Activated CD4-positive, alpha-beta T cell treated with anti-CD3 and anti-CD28 coated beads for 48 hours (primary cell): ENCODE measurements at places on chromosomes 5 and 9.

GRCh38 chr9:30773427-30773826 is 1611.0 kb upstream of the ACO1 start:
- no peak for DNase-seq

- DNase-seq, result no peak
These were observed 18.0 kb downstream of the AQP3 start for GRCh38 chr9:33429256-33429985.

GRCh38 chr5:139863361-139863760 is 67.8 kb downstream of the PSD2 start:
- no peak for DNase-seq

DNA sequence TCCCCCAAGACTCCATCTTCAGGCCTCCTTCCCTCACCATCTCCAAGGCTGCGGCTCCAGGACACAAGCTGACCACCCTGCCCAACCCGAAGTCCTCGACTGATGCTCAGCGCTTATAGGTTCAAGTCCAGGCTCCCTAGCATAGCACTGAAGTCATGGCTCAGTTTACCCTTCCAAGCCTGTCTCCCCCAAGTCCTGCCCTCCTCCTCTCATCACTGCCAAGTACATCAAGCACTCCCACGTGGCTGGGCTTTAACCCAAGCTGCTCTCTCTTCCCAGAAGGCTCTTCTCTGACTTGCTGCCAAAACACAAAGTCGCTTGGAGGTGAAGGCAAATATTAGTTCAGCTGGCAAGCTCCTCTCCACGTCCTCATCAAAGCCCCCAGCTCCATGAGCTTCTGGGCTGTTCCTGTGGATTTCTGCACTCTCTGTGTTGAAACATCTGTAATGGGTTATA is 22.1 kb upstream of the MARCHF6 start:
- DNase-seq, result no peak

DNA sequence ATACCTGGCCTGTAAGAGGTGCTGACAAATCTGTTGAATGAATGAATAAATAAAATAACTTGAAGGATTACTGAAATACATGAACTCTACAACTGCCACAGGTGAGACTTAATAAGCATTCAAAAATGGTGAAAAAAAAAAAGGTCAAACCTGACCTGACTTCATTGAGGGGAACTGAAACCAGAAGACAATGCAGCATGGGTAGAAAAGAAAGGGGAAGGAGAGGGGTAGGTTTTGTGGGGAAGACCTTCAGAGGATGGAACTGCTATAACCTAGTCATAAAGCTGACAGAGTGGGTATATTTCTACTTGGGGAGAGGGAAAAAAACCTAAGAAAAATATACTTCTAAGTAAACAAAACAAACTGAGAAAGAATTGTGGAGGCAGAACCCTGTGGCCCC is 56.6 kb downstream of the RASEF start:
- DNase-seq, result no peak

- no peak for DNase-seq
These were observed 13.6 kb upstream of the VDAC1 start for GRCh38 chr5:134018154-134018985.

DNA sequence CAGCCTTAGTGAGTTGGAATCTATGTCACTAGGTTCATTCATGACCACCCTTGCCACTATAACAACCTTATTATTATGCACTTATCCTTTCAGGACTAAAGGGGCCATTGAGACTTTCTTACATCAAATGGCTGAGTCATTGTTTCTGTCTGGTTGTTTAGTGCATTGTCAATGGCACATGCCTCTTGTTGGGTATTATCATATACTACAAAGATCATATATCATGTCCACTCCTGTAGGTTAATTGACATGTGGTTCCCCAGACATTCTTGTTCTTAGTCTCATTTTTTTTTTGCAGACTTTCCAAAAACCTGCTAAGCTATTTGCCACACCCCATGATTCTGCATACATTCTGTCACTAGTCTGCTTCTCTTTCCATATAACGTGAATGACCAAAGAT is 66.7 kb upstream of the PRDM9 start:
- no peak for DNase-seq
